ENCODE measurements at places on chromosomes 1 and 21. TPM values are rescaled to one million over a fixed set of nuclear protein-coding genes. Genes with fewer than 3 reads are reported as not detected.

LCE1D gene
- not detected for total RNA-seq

OR14A16 gene
- not detected for total RNA-seq

TNFRSF4 gene
- total RNA-seq = 0.65 TPM

CR1L gene
- total RNA-seq = not detected

KRTAP19-3 gene
- not detected for total RNA-seq

LAMC2 gene
- total RNA-seq = 13.0 TPM

REN gene
- total RNA-seq = not detected

DNM3 gene
- 0.76 TPM for total RNA-seq

CD1E gene
- total RNA-seq = not detected

SAMD11 gene
- under 0.01 TPM for total RNA-seq

PAPPA2 gene
- under 0.01 TPM for total RNA-seq

CD1C gene
- not detected for total RNA-seq

SPRR1B gene
- not detected for total RNA-seq

RHBDL2 gene
- not detected for total RNA-seq

Data from epithelial cell of umbilical artery (primary cell).